Karpas-422 (cell line): ENCODE measurements at places on chromosomes 1 and 21.
A peak's percentile ranks its signal among the peaks of the same experiment; 100 is the strongest.

- DNase-seq: peak; percentile 90
Observed at GRCh38 chr1:45010855-45011811, at the start of gene HECTD3. Gene HECTD3 (minus strand): TSS chr1:45011324. CDS start chr1:45011257, 67 bp downstream.

GRCh38 chr1:204410688-204411450 is 748 bp downstream of the PPP1R15B start:
- DNase-seq: peak; percentile 72

- DNase-seq: no peak
Observed at GRCh38 chr1:59146651-59147358, 150.1 kb upstream of the FGGY start.

GRCh38 chr1:91018006-91018405 is 3.8 kb downstream of the ZNF644 start:
- DNase-seq: no peak

- no peak for DNase-seq
Observed at GRCh38 chr1:165481820-165482532, 37.0 kb upstream of the RXRG start.

DNA sequence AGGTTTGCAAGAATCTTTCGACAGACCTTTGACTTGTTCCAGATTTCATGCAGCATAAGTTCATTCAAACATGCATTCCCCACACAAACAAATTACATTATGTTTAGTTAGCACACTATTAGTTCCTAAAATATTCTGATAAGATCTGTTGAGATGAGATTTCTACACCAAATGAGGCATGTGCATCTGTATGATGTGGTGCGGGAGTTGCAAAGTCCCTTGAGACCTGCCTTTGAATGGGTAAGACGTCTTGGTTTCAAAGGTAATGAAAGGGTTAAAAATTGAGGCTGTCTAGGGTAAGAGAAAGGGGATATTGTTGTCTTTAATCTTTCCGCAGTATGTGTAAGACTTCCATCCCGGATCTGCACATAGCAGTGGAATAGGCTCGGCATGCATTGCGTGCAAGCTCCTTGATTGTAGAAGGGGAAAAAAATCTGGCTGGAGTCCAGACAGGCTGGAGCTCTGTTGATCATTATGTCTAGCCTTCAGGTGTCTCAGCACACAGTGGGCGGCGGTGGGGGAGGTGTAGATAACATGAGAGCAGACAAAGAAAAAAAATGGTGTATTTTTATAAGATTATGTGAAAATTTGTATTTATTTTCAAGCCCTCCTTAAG is 296.6 kb downstream of the PTPRC start:
- DNase-seq: peak; percentile 88

- DNase-seq: no peak
Observed at GRCh38 chr1:101137144-101138126, 99.4 kb upstream of the S1PR1 start.

DNA sequence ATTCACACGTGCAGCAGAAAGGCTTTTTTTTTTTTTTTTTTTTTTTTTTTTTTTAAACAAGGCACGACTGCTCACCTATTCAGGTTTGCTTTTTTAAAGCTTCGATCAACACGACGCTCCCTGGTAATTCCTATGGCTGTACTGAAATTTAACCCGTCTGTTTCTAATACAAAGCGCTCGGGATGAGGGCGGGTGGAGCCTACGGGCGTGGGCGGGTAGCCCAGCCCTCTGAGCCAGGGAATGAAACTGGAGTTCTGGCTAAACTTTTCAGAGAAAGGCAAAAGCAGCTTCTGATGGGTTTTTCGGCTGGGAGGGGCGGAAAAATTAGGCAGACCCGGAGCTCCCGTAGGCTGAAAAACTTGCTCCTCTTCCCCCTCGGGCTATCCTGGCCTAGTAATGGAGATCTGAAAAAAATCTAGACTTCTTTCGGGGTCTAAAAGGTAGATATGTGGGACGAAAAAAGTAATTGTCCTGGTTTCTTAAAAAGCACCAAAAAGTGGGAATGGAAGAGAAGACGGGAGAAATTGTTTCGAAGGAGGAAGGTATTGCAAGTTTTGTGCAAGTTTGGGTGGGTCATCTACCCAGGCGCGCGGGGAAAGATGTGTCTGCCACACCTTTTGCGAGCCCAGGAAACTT is 7.4 kb downstream of the NR5A2 start:
- no peak for DNase-seq

DNA sequence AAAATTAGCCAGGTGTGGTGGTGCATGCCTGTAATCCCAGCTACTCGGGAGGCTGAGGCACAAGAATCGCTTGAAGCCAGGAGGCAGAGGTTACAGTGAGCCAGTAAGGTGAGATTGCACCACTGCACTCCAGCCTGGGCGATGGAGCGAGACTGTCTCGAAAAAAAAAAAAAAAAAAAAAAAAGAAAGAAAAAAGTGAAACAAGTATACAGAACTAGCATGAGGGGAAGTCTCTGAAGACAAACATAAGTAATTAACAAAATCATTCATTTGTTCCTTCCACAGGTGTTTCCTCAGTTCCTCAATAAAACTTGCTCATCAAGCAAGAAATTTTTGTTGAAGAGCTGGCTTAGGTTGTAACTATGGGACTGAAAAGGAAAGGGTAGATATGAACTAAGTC is 52.2 kb upstream of the CNN3 start:
- DNase-seq: no peak

GRCh38 chr1:18302788-18303413 is 177.8 kb upstream of the KLHDC7A start:
- DNase-seq: peak; percentile 82

- no peak for DNase-seq
Observed at GRCh38 chr21:43342301-43342881, 84.5 kb downstream of the SIK1 start.

- DNase-seq: no peak
Observed at GRCh38 chr1:90561103-90561783, 155.9 kb downstream of the BARHL2 start.

GRCh38 chr1:189662190-189662589 is 815.5 kb downstream of the BRINP3 start:
- no peak for DNase-seq

DNA sequence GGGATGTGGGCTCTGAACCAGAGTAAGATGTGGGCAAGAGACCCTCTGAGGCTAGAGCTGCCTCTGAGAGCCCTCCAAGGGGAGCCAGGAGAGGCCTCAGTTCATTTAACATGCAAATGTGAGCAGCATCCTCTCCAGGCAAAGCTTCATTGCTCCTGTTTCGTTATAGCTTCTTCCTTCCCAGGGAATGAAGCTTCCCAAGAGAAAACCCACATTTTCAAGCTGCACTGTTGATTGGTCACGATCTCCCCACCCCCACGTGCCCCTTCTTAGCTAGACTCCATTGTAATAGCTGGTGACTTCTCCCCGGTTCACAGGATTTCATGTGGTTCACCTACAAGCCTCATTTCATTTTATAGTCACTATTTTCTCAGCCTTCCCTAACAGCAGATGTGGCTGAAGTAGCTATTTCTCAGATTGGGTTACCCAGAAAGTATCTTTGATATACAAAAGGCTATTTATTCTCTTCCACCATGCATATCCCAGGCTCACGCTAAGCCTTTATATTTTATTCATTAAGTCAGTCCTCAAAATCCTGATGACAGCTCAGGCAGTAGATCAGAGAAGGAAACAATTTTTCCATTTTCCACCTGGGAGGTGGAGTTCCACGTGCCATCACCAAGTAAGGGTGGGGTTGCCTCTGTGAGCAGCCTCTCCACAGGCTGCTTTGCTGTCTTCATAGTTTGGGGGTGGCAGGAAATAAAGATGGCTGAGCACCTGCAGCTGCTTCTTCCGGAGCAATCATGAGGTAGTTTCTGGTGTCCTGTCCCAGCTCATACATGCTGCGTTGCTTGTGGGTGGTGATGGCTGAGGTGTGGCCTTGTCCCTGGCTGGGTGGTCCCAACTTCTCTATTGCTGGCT is 178.3 kb upstream of the RAB4A start:
- no peak for DNase-seq

- DNase-seq: no peak
Observed at GRCh38 chr21:17726047-17726829, 92.9 kb downstream of the C21orf91 start.

- no peak for DNase-seq
Observed at GRCh38 chr1:201459052-201459451, 9.9 kb downstream of the PHLDA3 start.

DNA sequence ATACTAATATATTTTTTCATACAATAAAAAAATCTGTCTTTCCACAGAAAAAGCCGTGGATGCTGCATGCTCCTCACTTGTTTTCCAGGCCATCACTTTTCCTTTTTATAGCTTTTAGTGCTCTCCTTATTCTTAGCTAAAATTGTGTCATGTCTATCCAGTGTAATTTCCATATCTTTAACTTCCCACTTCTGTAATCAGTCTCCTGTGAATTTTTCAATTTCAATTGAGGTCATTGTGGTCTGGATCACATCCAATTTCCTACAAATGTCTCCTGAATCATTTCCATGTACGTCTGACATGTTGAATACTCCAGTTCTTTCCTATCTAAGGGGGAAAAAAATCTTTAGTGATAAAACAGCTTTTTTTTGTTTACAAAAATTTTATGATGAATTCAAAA is 838.2 kb upstream of the B3GALT2 start:
- no peak for DNase-seq
